NB4 (cell line): ENCODE measurements at places on chromosomes 12 and 14.
A peak's percentile ranks its signal among the peaks of the same experiment; 100 is the strongest.

GRCh38 chr12:32902287-32902997, 5.9 kb upstream of the PKP2 start:
- no peak for DNase-seq

DNA sequence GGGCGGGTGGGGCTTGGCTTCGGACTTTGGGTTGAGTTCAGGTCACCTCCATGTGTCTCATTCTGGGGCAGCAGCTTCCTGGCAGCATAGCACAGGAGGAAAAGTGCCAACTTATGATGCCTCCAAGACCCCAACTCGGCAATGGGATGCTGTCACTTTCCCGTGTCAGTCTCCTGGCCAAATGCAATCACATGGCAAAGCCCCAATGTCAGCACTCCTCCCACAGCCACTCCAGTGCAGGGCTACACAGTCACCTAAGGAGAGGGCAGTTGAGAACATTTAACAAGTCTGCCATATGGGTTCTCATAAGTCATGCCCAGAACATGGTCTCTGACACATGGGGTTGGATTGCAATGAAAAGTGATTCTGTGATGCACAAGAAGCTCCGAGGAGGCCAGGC, 26.7 kb downstream of the ELK3 start:
- no peak for DNase-seq

DNA sequence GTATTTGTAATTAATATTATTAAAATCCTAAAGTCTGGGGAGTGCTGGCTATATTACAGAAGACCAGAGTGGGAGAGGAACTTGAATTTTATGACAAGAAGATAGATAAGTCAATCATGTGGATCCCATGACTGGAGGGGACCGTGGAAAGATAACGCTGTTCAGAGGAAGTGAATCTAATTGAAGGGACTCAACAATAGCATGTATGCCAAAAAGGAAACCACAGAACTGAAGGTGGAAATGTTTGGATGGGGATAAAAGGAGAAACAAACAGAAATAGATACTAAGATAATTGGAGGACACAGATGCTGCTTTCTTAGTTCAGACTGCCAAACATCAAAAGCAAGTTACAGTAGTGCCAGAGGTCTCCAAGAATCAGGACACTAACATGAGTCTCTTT, 21.1 kb downstream of the OR6J1 start:
- peak; percentile 20 for DNase-seq

- peak; percentile 5 for DNase-seq
Observed at GRCh38 chr12:17577405-17577804, 512.6 kb downstream of the RERGL start.

DNA sequence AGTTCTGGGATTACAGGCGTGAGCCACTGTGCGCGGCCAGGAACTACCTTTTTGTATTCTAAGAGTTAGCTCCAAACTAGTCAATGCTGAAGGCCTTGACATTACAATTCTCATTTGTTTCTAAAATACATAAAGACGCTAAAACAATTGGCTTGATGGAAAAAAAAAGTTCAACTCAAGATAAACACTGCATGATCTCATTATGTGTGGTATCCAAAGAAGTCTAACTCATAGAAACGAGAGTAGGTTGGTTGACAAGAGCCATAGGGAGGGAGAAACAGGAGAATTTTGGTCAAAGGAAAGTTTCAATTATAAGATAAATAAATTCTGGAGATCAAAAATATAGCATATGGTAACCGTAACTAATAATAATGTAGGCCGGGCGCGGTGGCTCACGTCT, 20.0 kb upstream of the RNF34 start:
- DNase-seq = no peak

GRCh38 chr12:49813131-49813530, 15.1 kb downstream of the NCKAP5L start:
- no peak for DNase-seq

DNA sequence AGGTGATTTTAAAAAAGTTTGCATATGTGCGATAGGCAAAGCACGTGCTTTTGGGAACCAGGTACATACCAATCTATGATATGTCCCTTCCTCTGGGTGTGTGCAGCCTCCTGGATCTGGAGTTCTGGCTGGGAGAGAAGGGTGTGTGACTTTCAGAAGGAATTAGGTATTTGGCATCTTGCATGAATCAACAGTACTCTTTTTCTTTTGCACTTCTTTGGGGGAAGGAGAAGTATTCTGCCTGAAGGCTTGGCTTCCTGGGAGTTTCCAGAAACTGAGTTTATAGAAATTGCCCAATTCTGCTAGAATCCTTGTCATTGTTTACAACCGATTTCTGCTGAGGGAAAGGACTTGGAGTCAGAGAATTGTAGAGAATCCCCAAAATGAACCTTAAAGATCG, 2.9 kb upstream of the CLMN start:
- DNase-seq = no peak

GRCh38 chr12:96876966-96877365, 30.1 kb upstream of the NEDD1 start:
- DNase-seq = no peak

DNA sequence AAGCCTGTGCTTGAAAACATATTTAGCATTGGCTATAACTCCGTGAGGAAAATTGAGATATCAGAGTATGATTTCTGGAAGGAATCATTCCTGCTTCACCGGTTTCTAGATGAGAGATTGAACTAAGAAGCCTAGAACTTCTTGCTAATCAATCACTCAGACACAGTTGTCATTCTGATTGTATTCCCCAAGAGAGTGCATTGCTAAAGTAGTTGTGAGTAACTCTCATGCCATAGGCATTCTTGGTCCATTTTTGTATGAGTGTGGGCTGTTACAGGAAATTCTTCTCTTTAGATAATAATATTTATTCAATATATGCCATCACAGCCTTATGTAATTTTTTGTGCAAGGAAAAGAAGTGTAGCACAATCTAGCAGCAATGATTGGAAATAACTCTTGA, 893.3 kb upstream of the MDGA2 start:
- no peak for DNase-seq

- DNase-seq = no peak
Observed at GRCh38 chr12:110266980-110267620, 13.9 kb upstream of the ATP2A2 start.

DNA sequence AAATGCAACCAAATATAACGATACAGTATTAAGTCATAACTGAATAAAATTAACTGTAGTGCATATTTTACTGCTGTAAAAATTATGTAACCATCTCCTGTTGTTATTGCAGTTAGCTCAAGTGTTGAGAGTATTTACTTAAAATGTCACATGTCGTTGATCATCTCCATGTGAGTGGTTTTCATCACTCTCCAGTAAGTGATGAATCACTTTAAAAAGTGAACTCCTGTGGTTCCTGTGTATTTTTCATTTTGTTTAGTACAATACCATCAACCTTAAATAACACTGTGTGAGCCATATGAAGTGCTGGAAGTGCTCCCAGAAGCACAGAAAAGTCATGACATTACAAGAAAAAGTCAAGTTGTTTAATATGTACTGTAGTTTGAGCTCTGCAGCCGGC, 104.7 kb upstream of the SLCO1B1 start:
- no peak for DNase-seq

- no peak for DNase-seq
Observed at GRCh38 chr12:53122961-53123468, 19.7 kb downstream of the SOAT2 start.

GRCh38 chr12:120737557-120738251, 12.1 kb downstream of the ACADS start:
- DNase-seq = no peak
